MCF 10A (cell line): ENCODE measurements at places on chromosomes 7 and 10.

DNA sequence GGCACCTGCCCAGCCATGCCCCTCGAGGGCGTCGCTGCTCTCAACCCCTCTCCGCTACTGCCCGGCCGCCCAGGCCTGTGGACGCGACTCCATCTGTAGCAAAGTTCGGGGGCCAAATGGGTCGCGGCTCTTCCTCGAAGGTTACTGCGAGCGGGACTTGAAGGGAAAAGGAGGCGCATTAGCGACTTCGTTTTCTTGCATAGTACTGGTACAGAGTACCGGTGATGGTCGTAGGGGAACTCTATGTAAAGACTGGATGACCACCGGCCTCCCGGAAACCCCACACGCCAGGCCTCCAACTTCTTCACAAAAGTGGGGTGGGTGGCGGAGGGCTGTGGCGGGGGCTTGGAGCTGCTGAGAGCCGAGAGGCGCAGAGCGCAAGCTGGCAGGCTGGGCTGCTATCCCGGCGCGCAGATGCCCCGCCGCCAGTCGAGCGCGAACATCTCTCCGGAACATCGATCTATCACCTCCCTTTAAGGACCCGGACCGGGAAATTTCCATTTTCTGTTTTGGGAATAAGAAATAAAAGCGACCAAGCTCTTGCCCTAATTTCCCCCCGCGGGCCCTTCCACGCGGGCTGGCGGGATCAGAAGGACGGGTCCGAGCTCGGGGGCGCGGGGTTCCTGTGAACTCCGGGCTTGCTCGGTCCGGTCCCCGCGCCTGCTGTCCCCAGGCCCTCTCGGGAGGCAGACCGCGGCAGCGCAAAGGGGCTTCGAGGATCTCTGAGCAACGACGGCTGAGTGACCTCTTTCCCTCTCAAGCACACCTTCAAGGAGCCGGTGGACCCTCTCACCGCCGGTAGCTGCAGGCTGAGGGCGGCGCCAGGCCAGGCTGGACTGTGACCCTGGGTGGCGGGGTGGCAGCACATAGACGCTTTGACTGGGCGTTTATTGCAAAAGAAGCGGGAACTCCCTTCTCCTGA, 12.2 kb upstream of the FEZF1 start:
- no peak for DNase-seq

DNA sequence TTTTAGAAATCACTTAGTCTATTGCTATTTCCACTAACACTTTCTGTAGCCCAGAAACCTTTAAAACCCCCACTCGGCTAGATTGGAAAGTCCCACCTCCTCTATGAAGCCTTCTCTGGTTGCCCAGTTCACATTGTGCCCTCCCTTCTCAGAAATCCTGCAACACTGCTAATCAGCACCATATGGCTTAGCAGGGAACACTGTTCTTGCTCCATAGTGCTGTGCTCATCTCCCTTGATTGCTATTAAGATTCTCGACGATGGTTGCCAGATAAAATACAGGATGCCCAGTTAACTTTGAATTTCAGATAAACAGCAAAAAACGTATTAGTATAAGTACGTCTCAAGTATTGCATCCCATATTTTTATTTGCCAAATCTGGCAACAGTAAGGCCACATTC, 40.1 kb upstream of the XPNPEP1 start:
- no peak for DNase-seq

DNA sequence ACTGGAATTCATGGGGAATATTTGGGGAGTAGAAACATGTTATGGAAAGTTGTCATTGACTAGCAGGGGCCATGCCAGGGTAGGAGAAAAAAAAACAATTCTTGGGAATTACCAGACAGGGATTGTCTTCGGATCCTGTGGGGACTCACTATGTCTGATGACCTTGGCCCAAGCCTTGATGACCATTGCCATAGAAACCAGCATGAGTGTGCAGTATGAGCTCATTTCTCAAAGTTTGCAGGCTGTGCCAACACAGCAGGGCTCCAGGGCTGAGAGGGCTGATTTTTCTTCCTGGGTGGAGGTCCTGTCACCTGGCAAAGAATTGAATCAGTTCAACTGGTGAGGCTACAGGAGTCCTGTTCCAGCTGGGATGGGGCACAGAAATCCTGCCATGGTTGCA, 198.3 kb downstream of the ADRA2A start:
- no peak for DNase-seq

DNA sequence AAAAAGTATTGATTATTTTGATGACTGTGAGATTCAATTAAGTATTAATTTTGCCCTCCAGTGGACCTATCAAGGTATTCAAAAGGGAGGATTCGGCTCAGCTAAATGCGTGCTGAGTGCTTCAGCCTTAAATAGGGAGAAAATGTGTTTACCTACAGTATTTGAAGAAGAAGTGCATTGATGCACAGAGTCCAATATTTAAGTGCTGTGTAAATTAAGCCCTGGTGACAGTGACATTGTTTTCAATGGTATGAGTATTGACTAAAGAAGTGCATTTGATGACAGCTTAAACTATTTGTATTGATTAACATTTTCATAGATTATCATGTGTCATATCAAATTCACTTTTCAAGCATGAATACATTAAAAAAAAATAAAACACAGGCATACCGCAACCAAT, 106.6 kb downstream of the POU6F2 start:
- DNase-seq: no peak

GRCh38 chr7:90178679-90179278, 24.5 kb downstream of the STEAP1 start:
- DNase-seq: peak; percentile 82

DNA sequence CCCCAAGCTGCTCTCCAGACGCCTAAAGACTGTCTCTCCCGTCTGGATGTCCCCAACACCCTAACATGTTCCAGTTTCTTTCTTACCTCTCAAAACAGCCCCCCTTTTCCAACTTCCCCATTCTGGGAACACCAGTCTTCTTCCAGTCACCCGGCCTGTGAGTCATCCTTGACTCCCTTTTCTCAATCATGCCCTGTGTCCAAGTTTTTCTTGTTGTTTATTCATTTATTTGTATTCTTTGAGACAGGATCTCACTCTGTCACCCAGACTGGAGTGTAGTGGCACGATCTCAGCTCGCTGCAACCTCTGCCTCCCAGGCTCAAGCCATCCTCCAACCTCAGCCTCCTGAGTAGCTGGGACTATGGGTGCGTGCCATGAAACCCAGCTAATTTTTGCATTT, 15.6 kb downstream of the SNX10 start:
- peak; percentile 85 for DNase-seq

DNA sequence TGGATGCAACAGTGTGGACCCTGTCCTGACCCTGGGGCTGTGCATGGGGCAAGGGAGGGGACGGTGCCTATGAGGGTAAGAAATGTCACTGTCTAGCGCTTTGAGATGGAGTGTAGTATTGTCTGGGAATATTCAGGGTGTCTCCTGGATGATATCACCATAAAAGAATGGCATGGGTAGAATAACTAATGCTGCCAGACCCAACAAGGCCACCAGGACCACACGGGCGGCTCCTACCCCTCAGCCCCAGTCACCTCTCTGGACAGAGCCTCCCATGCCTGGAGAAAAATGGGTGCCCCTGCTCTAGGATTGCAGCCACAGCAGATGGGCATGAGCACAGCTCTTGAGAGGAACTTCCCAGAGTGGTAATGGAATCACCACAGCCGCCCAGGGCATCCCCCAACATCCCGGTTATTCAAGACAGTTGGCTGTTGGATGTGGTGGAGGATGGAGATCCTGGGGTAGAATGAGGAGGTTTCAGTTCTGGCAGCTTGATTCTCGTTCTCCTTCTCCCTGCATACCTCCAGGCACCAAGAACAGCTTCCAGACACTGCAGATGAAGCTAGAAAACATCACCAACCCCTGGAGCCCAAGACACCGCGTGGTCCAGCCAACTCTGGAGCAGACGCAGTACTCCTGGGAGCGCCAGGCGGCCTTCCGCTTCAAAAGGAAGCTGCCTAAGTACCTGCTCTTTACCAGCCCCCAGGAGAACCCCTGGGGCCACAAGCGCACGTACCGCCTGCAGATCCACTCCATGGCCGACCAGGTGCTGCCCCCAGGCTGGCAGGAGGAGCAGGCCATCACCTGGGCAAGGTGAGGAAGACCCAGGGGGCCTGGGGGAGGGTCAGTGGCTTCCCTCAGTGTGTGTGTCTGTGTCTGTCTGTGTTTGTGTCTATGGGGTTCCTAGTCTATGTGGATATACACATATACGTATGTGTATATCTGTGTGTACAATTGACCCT, 6.2 kb downstream of the AOC1 start:
- no peak for DNase-seq

DNA sequence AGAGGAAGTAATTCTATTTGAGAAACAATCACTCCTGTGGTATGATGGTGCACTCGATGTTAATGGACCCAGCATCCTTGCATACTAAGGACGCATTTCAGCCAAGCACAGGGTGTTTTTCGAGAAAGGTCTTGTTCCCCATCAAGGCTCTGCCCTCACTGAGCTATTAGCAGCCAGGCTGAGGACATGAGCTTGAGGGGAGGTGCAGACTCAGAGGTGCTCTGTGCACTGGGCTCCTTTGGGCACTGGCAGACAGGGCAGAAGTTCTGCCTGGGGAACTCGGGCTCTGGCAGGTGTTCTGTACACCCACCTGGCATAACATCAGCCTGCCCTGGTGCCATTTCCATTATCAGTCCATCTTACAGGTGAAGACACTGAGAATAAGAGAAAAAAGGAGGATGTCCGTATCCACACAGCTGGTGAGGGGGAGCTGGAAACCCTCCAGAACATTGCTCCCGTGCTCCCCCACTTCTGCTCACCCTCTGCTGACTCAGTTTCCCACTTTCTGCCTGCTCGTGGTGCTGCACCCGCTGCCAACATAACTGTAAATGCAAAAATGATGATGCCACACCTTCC, 92.7 kb upstream of the RET start:
- DNase-seq: no peak

DNA sequence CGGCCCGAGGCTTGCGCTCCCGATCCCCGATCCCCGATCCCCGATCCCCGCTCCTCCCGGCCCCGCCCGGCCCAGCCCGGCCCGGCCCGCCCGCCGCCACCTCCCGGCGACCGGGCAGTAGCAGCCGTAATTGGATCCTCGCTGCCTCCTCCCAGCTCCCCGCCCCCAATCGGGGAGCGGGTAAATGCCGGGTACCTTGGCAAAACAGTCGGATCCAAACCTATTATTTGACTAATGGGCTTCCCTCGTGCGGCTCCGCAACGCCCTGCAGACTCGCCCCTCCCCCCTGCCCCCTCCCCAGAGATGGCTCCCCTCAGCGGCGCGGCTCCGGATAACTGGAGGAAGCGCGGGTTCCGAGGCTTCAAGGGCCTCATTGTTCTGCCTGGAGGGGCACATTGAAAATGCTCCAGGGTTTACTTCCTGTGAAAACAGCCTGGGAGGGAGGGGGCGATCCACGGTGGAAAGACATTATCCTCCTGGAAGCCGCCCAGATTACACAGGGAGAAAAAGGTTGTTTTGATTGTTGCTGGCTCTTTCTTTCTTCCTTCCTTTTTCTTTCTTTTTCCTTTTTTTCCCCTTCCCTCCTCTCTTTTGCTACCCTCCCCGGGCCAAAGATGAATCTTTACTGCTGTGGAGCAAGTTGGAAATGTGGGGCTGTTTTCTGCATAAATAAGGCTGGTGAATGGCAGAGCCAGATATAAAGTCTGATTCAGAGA, 94.7 kb upstream of the ZMIZ1 start:
- peak; percentile 81 for DNase-seq

DNA sequence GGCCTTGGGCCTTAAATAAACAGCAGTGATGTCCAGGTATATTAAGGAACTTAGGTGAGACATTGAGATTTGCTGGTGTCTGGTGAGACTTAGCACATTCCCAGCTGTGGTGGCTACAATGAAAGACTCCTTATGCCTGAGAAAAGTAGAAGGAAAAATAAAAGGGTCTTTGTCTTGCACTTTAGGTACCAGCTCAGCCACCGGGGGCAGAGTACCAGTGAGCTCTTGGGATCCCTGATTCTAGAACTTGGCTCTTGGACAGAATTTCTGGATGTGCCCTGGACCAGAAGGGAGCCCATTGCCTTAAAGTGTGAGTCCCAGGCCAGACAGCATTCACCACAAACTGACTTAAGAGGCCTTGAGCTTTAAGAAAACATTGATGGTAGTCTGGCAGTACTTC, 1038.7 kb downstream of the SORCS3 start:
- DNase-seq: no peak

- DNase-seq: peak; percentile 50
These were observed 29.9 kb upstream of the DLD start for GRCh38 chr7:107860981-107861652.

DNA sequence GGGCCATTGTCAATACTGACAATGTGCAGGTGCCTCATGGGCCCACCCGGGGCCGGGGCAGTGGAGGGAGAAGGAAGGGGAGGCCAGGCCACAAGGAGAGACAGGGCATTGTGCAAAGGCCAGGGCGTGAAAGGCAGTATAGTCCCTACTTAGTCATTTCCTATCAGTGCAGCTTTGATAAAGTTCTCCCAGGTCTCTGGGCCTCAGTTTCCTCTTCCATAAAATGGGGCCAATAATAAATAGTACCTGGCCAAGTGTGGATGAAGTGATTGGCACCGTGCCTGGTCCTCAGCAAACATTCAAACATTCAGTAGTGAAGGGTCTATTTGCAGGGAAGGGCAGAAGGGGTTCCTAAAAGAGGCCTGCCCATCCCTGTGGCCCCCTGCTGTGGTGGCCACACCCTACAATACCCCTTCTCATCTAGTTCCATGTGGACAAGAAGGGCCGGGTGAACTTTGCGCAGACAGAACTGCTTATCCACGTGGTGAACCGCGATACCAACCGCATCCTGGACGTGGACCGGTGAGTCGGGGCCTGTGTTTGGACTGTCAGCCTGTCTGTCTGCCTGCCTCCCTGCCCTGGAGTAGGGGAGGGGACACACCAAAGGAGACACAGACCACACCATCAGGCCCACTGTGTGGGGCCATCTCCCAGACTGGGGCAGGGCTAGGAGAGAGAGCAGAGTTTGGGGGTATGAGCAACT, 36.9 kb upstream of the VSIR start:
- DNase-seq: no peak

DNA sequence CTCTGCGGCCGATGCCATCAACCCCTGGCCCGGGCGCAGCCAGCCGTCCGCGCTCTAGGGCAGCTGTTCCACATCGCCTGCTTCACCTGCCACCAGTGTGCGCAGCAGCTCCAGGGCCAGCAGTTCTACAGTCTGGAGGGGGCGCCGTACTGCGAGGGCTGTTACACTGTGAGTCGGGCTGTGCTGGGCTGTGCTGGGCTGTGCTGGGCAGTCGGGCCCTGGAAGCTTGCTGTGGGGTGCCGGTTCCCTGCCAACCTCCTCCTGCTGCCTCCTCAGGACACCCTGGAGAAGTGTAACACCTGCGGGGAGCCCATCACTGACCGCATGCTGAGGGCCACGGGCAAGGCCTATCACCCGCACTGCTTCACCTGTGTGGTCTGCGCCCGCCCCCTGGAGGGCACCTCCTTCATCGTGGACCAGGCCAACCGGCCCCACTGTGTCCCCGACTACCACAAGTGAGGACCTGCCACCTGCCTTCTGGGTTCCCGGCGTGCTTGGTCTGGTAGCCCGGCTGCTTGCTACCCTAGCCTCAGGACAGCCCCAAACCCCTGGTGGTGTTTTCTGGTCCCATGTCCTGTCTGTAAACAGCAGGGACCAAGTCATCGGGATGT, 7.5 kb downstream of the ZYX start:
- DNase-seq: no peak
